ENCODE measurements at places on chromosomes 4 and X.

- peak; percentile 69 for DNase-seq
Measured at GRCh38 chr4:41212616-41213203, 1.6 kb downstream of the APBB2 start.

GRCh38 chrX:129957241-129958082 lies 25.0 kb upstream of the BCORL1 start:
- peak; percentile 84 for DNase-seq

DNA sequence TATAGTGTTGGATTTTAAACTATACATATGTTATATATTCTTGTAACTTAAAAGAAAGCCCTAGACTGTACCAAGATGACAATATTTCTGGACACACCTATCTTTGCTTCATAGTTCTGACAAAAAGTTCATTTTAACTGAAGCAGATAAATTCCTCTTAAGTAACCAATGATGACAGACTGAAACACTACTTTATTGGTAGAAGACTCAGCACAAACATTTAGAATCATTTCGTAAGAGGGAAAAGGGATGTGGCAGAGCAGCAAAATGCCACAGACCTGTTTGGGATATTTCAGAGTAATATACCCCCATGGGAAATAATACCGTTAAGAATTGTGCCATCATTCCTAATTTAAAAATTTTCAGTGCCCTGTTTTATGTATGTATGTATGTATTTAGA lies 56.2 kb downstream of the APOO start:
- no peak for DNase-seq

DNA sequence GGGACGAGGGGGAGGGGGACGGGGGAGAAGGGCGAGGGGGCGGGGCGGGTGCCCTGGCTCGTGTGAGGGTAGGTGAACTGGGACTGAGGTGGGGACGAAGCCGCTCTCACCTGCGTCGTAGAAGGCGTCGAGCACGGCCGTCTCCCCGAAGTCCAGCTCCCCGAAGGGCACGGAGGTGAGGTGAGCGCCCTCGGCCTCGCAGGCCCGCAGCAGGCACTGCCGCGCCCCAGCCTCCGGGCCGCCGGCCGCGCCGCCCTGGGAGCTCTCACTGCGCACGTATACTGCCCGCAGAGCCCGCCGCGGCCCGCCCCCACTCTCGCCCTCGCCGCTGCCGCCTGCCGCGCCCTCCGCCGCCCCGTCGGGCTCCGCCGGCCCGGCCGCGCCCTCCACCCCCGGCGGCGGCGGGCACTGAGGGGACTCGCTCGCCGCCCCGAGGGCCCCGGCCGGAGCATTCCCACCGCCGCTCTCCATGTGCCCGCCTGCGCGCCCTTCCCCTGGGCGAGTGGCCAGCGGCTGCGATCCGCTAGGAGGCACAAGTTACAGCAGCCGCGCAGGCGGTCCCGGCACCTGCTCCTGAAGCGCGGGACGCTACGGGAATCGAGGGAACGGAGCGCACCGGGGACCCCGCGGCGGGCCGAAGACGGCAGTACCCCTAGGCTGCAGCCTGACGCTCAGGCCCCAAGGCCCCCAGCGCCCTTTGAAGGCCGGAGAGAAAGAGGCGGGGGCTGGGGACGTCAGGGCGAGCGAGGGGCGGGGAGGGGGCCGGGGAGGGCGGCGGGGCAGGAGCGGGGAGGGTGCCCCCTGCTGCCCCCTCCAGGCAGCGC lies at the start of gene MAP3K15:
TSS of gene MAP3K15 (minus strand) at position 718 of the 824 bp plus-strand sequence. CDS start at position 471, 247 bp downstream.
- DNase-seq = peak; percentile 66

- no peak for DNase-seq
Measured at GRCh38 chr4:118277243-118277642, 75.6 kb downstream of the PRSS12 start.

DNA sequence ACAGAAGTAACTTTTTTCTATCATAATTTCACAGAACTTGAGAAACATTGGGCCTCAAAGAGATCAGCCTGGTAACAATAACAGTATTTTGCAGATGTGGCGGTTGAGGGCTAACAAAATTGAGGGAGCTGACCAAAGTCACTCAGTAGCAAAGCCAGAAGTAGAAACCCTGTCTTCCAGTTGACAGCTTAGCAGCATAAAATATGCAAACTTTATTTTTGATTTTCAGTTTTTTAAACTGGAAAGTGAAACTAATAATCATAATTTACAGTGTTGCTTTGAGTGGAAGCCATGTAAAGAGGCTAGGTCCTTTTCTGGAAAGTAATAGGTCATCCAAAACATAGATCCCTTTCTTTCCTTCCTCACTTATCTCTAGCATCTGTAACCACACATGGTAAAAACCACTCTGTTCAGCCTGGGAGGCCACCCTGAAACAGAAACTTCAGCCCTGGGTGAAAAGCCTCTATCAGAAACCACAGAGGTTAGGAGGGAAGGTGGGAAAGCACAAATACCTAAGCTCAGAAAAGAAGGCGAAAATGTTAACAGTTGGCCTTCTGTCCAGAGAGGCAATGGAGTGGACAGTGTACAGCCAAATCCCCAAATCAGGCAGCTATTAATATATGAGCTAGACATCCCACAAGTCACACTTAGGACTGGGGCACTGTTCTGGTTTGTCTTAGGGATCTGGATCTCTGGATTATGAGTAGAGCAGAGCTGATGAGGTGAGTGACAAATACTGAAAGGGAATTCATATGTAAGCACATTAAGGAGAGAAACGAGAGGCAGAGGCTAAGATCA lies 61.1 kb upstream of the ARSJ start:
- DNase-seq = no peak

DNA sequence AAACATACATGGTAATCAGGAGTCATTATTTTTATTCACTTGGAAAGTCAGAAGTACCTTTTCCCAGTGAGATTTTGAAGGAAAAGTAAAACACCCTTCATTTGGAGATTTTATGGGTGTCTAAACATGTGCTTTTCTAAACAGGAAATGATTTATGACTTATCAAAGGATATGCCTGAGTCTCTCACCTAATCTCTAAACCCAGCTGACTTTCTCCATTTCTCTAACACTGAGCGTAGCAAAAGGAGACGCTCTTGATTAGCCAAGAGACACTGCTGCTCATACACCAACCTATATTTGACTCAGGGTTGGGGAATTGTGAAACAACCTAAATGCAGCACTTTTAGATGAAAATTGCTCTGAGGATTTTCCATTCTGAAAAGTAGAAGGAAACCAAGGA lies 468.5 kb upstream of the FTHL17 start:
- DNase-seq = no peak

- DNase-seq = no peak
Measured at GRCh38 chr4:176593943-176594342, 198.8 kb downstream of the VEGFC start.
